ENCODE measurements at places on chromosomes 1 and 21.

- no peak for DNase-seq
Measured at GRCh38 chr1:26907071-26907917, 6.5 kb downstream of the NR0B2 start.

GRCh38 chr1:151939779-151940178 lies 30.5 kb upstream of the THEM4 start:
- DNase-seq: no peak

DNA sequence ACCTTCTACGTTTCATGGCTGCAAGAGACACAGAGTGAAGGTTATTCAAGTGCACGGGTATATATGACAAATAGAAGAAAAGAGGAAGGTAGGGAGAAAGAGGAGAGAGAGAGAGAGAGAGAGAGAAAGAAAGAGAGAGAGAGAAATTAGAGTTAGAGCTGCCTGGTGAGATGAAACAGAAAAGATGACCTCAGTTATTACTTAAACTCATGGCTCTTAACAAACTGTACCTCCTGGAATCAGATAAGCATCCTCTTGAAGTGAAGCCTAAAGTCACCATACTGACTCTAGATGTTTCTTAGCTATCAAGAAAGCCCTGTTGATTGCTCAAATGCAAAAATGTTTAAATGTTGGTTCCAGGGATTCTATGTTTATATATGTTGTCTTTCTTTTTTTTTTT lies 597.7 kb upstream of the ZP4 start:
- DNase-seq: no peak

- no peak for DNase-seq
Measured at GRCh38 chr1:119330466-119331189, 38.0 kb upstream of the HAO2 start.

DNA sequence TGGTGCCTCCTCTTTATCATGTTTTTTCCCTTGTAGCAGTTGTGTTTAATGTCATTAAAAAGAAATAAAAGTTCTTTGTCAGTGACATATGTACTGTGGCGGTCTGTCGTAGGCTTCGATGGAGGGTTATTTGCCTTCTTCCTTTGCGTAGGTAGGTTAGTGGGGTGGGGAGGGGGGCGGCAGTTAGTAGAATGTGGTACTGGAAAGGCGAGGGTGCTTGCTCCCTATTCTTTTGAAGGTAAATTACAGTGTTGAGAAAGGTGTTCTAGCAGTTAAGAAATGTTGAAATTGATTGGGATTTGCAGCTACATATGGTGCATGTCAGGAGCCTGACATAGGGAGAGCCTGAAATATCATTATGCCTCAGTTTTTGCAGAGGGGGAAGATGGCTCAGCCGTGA lies 11.9 kb downstream of the FNDC5 start:
- DNase-seq: no peak

- DNase-seq: no peak
Measured at GRCh38 chr1:240980342-240980741, 368.4 kb upstream of the GREM2 start.

- DNase-seq: no peak
Measured at GRCh38 chr1:214280386-214281020, 456 bp upstream of the SMYD2 start.

- no peak for DNase-seq
Measured at GRCh38 chr1:86226204-86226603, 69.6 kb upstream of the COL24A1 start.

GRCh38 chr1:31193729-31194128 lies 46.0 kb downstream of the NKAIN1 start:
- DNase-seq: no peak

- no peak for DNase-seq
Measured at GRCh38 chr21:38900499-38900898, 94.8 kb downstream of the ETS2 start.

GRCh38 chr1:109528712-109529111 lies 11.0 kb upstream of the GPR61 start:
- no peak for DNase-seq

DNA sequence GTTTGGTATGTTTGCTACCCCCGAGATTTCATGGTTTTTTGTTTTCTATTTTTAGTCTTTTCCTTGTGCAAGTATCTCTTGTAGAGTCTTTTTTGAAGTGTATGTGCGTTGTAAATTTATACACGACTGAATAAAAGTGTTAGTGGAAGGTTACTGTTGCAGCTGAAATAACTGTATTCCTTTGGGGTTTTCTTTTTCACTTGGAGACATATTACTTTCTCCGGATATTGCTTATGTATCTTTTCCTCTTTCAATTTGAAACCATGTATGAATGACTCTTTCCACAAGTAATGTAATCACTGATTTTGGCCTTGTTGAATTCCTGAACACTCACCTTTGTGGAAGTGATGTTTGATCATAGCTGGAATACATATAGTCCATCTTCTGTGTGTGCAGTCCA lies 956 bp downstream of the URB2 start:
- DNase-seq: no peak

- no peak for DNase-seq
Measured at GRCh38 chr1:90716243-90716551, 905 bp downstream of the BARHL2 start.

GRCh38 chr1:94265011-94265422 lies 27.6 kb upstream of the ARHGAP29 start:
- DNase-seq: no peak

DNA sequence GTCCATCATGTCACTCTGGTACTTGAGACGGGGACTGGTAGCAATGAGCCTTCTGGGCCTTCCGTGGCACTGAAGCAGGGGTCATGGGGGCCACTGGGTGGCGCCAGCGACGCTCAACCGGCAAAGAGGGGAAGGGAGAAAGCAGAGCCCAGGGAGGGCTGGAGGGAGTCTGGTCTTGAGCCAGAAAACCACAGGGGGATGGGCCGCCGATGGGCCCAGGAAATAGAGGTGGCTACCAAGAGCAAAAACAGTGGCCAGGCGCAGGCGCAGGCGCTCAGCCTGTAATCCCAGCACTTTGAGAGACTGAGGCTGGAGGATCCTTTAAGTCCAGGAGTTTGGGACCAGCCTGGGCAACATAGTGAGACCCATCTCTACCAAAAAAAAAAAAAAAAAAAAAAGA lies 21.8 kb downstream of the EXOC8 start:
- peak; percentile 37 for DNase-seq

Measured in CD4-positive, alpha-beta T cell treated with Interleukin-1 beta for 1 hour (primary cell).